Activated CD4-positive, alpha-beta T cell treated with anti-CD3 and anti-CD28 coated beads for 48 hours (primary cell): ENCODE measurements at places on chromosomes 5 and 9.
A peak's percentile ranks its signal among the peaks of the same experiment; 100 is the strongest.

DNA sequence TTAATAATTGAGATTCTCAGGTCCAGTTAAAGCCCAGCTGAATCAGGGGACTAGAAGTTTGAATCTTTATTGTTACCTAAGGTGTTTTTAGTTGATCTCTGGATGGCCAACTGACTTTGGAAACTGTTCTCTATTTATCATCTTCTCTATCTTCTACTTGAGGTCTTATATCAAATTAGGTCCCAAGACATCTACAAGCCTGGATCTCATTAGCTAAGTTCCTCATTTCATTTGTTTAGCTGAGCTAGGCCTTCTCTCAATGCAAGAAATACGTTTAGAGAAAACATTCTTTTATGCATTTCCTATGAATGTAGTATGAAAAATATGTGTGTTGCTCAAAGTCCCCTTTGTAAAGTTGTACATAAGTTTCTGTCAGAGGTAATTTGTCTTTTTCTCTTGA, 196.6 kb downstream of the PTTG1 start:
- no peak for DNase-seq

DNA sequence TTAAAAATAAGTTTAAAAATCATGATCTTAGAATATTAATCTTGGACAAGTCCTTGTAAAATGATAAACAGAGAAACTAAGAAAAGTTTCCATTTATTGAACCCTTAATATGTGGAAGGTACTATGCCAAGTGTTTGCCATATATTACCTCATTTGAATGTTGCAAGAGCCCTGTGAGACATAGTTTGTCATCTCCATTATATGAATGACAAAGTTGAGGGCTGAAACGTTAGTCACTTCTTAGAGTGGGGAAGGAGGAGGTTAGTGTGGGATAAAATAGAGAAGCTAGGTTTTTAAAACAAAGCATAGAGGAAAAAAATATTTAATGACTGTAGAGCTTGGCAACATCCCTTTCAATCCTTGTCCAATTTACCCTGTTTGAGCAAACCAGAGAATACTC, 2.0 kb downstream of the TNC start:
- DNase-seq, result no peak

- peak; percentile 73 for DNase-seq
Observed at GRCh38 chr5:150783422-150783928, 4.9 kb downstream of the SMIM3 start.

DNA sequence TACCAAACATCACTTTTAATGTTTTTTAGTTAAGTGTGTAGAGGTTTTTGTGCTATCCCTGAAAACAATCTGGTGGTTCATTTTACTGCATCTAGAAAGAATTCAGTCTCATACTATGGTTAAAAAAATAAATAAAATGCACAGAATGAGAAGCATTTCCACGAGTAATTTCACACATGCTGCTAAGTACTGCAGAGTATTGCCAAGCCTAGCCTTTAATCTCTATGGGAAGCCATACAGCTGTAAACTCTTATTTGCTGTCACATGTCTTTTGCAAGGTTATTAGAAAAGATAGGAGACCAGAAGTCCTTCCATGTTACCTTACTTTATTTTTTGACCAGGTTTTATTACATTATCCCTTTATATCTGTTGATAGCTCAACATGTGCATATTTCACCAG, 37.6 kb upstream of the MAN2A1 start:
- no peak for DNase-seq

DNA sequence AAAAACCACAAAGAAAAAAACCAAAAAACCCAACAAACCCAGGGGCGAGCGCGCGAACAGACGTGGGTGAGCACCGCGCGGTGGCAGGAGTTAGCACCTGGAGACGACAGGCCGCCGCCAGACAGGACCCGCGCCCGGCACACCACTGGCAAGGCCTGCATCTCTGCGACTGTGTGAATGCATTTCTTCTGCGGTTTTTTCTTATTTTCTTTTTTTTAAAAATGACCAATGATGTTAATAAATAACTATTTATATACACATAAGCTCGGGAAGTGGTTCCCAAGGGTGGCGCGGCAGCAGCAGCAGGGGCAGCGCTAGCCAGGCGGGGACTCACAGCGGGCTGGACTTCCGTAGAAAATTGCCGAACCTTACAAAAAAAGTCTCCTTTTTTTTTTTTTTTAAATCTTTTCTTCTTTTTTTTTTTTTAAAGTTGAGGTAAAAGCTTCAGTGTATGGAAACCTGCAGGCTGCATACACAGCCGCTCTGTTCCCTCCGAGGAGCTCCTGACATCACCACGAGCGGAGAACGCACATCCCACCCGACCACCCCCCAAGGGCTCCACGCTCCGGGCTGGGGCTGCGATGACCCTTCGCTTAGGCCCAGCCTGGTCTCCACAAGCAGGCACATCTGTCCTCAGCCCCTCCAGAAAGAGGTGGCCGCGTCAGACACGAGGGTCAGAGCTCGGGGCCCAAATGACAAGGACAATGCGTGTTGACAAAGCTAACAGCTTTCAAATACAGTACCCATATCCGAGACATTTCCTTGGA, 7.4 kb downstream of the BRD3OS start:
- no peak for DNase-seq

DNA sequence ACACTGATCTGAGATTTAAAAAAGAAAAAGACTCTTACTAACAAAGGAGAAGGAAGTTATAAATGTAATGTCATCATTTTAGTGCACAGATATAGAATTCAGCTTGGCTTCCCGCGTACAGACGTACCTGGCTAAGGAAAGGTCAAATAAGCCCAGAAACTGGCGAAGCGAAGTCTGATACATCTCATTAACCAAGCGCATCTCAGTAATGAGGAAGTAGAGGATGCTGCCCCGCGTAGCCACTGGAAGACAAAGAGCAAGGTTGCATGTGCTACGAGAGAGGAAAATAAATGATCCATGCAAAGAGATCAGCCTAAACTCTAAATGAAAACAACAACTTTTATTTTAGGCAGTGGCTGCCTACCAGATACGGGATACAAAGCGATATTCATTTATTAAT, 208.8 kb downstream of the DNAH5 start:
- no peak for DNase-seq

DNA sequence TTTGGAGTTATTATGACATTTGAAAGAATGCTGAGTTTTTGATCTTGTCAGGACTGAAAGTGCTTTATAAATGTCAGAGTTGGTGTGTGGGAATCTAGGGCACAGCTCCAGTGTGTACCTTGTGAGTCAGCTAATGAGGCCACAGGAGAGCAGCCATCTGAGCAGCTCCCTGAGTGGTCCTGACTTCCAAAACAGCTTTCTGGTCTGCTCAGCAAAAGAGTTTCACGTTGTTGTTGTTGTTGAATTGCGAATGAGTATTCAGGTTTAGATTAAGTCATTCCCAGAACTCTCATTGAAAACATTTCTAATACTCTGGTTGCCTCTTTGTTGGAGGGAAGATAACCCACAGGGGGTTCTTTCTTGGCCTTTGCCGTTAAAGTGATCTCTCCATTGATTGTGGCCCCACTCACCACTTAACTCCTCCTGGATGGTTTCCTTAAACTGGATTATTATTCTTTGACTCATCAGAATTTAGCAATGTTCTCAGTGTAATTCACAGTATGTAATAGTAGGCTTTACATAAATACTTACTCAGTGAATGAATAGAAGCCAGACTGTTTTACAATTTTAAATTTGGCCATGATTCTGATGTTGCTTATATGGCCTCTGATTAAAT, 125.1 kb upstream of the SGCD start:
- no peak for DNase-seq

- DNase-seq, result no peak
Observed at GRCh38 chr9:36284226-36284625, 26.0 kb upstream of the GNE start.

- no peak for DNase-seq
Observed at GRCh38 chr9:136697146-136697820, 10.0 kb upstream of the AGPAT2 start.

DNA sequence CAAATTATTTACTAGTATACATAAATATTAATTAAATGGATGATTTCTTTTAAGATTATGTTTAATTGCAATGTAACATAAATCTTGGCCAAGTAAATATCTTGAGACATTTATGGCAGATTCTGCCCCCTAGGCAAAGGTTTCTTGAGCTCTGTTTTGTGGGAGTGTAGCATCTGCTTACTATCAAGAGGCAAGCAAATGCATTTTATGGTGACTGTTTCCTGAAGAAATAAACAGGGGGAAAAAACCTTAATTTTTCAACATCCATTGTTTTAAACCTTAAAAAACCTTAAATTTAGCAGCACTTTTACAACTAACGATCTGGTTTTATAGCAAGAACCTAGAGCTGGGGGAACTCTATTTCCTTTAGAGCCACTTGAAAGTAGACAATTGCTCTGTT, 25.7 kb upstream of the FREM1 start:
- no peak for DNase-seq

- no peak for DNase-seq
Observed at GRCh38 chr5:18799482-18800128, 1165.3 kb downstream of the TAF11L14 start.

DNA sequence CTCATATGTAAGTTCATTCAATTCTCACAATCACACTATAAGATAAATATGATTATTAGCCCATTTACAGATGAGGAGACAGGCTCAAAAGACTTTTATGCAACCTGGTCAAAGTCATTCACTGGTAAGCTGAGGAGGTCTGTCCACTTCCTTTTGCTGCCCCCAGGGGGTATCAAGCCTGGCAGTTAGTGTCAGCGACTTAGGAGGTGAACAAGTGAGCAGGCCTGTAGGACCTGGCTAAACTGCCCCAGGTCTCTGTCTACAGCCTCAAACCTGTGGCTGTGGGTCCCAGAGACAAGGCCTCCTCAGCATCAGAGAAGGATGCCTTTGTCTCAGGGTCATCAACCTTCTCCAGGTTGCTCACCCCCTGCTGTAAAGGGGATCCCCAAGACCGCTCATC, 10.4 kb downstream of the TGFBI start:
- DNase-seq, result no peak

DNA sequence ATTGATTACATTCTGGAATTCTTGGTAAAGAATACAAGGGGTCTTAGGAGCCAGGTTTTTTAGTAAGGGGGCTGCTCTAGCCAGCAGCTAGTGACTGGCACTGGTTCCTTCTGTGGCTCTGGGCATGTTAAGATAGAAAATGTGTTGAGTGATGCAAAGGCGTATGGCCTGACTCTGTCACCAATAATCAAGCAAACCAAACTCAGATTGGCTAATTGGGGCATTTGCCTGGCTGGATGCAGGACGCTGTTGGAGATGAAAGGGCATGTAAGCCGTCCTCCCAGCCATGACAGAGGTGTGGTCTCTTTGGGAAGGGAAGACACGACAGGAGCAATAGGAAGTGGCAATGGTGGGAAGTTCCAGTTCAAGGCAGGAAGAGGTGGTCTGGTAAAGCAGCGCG, 87.6 kb upstream of the CTSL start:
- DNase-seq, result no peak

DNA sequence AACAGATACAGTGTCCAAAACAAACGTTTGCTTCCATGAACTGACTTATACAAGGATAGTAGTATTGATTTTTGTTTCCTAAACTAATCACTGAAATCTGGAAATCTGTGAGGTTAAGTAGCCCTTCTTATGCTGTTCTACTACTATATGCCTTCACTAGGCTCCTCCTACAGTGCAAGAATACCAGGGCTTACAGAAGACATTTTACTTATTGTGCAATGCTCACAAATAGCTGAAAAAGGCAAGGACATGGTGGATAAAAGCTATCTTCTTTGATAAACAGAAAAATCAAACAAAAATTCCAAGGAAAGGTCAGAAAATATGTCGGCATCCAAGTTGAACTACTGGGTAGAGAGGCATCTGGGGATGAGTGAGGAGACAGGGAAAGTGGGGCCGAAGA, 61.9 kb downstream of the OXCT1 start:
- DNase-seq, result no peak

DNA sequence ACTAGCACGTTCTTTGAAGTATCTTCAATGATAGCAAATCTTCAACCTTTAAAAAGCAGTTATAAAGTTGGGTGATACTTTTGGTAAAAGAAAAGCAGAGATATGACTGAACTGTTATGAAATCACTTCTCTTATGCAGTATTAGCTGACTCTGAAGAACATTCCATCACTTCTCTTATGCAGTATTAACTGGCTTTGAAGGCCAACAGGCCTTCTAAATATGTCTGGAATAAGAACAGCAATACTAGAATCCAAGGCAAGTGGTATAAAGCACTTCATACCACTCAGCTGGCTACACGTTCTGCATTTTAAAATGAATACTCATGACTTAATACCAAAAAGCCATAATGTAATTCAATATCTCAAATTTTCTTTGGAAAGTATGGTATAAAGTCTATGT, 17.3 kb downstream of the SKIC3 start:
- no peak for DNase-seq

GRCh38 chr9:84922051-84922450, 252.5 kb downstream of the NTRK2 start:
- DNase-seq, result no peak

DNA sequence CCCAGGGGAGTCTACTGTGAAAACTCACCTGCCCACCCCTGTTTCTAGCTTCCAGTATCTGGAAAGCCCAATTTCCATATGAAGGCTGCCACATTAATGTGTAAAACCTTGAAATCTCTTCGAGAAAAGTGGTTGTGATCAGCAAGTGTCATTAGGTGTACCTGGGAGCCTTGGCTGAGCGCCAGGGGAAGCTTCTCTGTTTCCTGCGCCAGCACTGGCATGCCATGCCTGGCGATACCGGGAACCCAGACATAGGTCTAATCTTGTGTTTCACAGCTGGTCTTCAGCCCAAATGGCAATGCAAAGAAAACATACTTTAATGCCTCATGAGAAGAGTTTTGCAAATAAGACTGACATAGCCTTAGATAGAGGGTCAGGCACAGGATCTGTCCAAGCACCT, 101.6 kb downstream of the TENT4A start:
- DNase-seq, result no peak
